NCI-H524 treated with DMSO at 0.1 percent for 48 hours (cell line): ENCODE measurements at places on chromosomes 11 and 22.

GRCh38 chr11:95832763-95833162, 42.5 kb downstream of the CEP57 start:
- no peak for DNase-seq

DNA sequence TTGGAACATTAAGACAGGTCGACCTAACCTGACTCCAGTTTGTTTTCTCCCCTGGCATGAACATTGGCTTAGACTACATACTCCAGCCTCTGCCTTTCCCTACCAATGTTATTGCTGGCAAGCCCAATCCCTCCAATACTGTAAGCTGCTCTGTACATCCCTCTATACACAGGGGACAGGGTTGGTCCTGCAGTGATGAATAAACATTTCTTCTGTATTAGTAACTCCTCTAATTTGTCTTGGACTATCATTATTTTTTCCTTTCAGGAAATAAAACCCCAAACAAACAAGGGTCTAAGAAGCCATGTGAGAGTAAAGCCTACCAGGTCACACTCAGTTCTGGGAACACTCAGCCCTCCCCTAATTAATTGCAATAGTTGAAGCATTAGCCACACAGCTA, 35.1 kb upstream of the FJX1 start:
- no peak for DNase-seq

- DNase-seq, result no peak
These were observed 93.8 kb upstream of the BLID start for GRCh38 chr11:122209619-122210366.

DNA sequence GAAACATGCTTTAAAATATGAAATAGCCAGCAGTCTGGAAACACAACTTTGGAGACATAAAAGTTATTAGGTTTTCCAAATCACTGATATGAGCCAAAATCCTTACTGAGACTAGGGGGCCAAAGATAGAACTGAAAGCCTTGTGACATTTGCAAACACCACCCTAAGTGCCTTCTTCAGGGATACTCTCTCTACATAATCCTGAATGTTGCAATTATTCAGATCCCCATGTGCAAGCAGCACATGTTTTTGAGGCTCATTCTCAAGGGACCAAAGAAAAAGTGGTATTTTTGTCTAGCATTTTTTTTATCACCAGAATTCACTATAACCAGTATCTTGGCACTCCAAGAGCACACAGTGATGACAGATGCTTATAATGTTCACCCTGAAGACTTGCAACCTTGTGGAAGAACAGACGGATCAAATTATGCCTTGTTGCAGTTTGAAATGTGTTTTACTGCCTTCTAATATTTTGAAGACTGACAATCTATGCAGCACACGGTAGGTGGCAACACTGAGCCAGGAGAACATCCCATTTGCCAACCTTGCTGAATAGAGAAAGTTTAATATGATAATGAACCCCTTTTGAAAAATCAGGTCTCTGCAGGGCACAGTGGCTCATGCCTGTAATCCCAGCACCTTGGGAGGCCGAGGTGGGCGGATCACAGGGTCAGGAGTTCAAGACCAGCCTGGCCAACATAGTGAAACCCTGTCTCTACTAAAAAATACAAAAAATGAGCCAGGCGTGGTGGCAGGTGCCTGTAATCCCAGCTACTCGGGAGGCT, 78.5 kb downstream of the PLEKHA7 start:
- peak; percentile 10 for DNase-seq

DNA sequence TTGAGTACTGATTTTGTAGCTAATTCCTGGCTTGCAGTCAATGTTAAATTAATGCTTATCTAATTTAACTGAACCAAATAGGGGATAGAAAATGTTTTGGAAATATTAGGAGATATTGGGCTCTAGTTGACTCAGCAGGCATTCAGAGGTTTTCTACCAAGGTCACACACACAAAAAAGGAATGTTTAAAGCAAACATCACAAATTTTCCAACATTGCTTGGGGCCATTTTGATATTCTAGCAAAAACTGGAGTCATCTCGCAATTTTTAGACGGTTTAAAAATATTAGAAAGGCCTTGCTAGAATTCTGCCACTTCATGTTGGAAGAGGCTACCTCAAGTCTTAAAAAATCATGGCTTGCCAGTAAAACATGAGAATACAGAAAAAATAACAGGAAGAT, 2082.1 kb upstream of the RAG2 start:
- DNase-seq, result no peak

GRCh38 chr11:19225123-19225522, 15.6 kb downstream of the E2F8 start:
- DNase-seq, result no peak

GRCh38 chr11:113193946-113194345, 120.4 kb upstream of the TTC12 start:
- DNase-seq, result no peak

DNA sequence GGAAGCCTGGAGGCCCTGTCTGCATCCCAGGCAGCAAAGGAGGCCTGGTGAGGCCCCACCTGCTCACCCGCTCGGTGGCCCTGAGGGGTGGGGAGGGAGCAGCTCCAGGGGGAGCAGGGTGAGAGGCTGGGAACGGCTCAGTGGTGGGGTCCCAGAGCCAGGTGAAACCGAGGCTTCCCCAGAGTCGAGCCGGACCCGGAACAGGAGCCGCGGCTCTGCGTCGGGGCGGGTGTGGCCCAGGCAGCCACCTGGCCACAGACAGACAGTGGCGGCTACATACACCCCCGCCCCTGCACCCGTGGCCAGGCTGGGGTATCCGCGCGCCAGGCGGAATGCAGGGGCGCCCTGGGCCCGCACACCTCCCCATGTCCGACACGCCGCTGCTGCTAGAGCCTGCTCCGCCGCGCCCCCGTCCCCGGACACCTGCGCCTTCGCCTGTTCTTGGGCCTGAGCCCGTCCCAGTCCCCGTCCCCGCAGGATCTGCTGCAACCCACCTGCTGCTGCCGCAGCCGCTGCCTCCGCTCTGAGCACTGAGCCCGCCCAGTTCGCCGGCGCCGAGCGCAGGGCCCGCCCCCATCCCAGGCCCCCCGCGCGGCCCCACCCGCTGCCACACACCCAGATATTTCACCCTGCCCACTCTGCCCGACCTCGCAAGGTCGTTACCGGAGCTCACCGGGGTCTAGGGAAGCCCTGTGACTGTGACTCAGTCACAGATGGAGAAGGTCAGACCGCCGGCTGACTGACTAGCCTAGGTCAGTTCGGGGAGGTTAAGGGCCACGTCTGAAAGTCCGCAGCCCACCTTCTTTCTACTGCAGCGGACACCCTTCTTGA, at the start of gene SLC7A4:
TSS of gene SLC7A4 (minus strand) at position 525 of the 831 bp plus-strand sequence. CDS start 749 bp downstream, outside the sequence.
- DNase-seq, result no peak

DNA sequence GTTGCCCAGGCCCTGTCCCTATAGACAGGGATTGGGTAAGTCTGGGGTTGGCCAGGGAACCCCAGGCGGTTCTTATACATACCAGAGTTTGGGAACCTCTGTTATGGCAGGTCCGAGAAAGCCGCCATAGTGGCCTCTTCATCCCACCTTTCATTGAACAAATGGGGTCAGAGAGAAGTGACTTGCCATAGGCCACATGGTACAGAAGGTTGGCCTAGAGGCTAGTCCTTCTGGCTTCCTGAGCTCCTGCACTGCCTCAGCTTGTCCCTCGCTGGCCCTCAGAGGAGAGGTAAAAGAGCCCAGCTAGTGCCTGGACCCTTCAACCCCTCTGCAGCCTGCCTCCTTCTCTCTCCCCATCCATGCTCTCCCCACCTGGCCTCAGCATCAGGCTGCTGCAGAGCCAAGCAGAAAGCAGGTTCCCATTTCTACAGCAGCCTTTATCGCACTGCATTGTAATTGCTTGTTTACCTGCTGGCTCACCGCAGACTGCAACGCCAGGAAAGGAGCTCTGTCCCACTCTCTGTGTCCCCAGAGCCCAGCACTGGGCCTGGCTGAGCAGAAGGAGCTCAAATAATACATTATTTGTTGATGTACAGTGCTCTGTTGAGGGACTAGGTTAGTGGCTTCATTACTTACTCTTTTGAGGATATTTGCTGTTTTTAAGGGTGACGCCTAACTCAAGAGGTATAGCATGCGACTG, 103.6 kb downstream of the TRIM29 start:
- DNase-seq, result no peak

DNA sequence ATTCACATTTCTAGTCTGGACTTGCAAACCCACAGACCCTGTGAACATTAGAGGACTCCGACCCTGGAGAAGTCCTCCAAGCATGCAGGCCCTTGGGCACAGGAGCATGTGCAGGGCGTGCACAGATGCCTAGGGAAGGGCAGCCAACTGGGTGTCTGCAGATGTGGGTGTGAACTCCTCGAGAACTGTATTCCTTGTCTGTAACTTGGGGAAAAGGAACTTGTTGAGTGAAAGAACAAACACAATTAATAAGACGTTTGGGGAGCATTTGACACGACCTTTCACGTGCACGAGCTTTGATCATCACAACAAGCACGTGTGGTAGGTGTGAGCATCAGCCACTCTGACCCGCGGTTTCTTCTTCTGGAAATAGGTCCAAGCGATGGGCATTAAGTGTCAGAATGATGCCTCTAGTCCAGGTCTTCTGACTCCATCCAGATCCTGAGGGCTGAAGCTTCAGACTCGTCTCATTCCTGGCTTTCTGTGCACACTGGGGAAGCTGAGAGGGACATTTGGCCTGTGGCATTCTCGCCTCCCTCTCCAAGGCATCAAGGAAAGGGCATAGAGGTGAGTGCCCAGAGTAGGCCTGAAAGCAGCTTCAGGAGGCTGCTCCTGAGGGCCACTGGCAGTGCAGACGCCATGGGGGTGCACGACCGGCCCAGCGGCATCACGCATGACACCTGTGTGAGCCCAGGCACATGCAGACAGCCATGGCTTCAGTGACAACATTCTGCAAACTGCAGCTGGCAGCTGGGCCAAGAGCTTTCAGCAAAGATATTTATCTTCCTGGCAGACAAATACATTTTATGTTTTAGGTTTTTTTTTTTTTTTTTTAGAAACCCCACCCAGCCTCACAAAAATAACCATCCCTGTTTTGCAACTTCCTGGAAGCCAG, 32.5 kb downstream of the ALX4 start:
- DNase-seq, result no peak

DNA sequence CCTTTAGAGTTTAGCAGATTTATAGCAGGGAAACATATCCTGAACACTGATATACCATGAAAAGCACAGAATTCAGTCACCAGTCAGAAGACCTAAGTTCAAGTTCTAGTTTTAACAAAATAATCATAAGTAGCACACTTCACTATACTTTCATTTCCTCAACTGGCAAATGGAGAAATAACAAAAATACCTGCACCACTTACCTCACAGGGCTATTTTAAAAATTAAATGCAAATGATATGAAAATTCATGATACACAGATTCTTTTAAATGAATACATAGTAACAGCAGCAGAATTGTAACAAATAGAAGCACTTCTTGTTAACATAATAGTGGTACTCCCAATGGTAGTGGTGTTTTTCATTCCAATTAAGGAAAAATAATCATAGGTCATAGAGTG, 139.0 kb downstream of the FCHSD2 start:
- DNase-seq, result no peak

DNA sequence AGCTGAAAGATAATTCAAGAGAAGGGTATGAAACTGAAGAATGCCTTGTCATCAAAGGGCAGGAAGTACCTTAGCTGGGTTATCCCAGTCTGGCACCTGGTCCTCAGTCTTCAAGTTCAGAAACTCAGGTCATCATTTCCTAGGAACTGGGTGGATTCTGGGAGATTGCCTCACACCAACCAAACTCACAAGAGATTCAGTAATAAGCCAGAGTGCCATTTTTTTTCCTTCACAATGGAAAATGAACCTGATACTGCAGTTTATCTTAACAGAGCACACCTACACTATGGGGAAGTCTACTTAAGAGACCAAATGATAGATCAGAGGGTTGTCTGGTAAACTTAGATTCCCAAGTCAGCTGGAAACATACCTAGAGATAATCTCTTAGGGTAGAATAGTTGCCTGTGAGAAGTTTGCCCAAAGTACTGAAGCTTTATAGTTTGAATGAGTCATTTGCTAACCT, 3.8 kb upstream of the BUD13 start:
- no peak for DNase-seq

- DNase-seq, result no peak
These were observed 14.4 kb upstream of the SLC39A13 start for GRCh38 chr11:47394050-47394321.

- DNase-seq, result no peak
These were observed 54.7 kb downstream of the PHF21B start for GRCh38 chr22:44955102-44955501.

GRCh38 chr11:126345759-126346585, 9.5 kb upstream of the ST3GAL4 start:
- DNase-seq, result no peak

GRCh38 chr11:24312464-24313238, 184.2 kb upstream of the LUZP2 start:
- no peak for DNase-seq

DNA sequence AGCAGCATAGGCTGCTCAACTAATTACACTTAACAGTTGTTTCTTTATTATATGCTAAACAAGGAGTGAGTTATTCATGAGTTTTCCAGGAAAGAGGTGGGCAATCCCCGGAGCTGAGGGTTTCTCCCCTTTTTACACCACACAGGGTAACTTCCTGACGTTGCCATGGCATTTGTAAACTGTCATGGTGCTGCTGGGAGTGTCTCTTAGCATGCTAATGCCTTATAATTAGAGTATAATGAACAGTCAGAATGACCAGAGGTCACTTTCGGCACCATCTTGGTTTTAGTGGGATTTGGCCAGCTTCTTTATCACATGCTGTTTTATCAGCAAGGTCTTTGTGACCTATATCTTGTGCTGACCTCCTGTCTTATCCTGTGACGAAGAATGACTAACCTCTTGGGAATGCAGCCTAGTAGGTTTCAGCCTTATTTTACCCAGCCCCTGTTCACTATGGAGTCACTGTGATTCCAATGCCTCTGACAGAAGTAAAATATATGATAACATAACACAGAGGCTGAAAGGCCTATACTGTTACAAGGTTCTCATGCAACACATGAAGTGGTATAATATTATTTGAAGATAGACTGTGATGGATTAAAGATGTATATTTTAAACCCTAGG, 41.3 kb upstream of the RDX start:
- DNase-seq, result no peak

DNA sequence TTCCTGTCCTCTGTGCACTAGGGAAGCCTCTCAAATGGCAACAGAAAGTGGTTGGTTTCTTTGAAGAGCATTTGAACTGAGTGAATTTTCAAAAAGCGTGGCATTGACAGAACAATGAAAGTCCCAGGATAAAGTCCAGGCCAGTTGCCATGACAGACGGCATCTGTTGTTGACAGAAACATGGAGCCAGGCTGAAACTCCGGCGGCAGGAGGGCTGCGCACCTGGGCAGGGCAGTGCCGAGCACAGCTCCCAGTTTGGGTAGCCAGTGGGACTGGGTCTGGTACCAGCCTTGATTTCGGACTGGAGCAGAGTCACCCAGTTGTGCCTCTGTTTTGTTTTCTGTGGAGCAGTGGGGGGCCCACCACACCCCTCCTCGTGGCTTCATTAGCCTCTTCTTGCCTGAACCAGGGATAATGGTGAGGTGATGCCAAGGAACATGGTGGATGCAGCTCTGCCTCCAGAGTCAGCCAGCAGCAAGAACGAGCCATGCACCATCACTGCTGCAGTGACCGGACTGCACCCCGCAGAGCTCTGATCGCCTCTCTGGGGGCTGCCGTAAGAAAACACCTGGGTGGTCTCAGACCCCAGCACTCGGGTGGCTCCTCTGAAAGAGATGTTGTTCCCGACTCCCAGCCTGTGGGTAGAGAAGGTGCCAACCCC, 9.8 kb upstream of the SEPTIN5 start:
- no peak for DNase-seq

- DNase-seq, result no peak
These were observed 526 bp downstream of the C1QTNF6 start for GRCh38 chr22:37187552-37187890.
